ENCODE measurements at places on chromosomes 16 and 17.

DNA sequence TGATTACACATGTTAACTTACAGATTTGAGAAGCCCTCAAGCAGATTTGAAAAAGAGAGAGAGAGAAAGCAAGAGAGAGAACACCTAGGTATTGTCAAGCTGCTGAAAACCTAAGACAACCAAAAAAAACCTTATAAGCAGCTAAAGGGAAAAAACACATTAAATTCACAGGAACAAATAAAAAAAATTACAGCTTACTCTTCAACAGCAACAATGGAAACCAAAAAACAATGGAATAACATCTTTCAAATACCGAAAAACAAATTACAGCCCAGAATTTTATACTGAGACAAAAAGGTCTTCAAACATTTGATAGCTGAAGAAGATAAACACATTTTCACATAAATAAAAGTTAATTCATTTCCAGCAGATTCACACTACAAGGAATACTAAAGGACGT lies 8.4 kb upstream of the CFAP20 start:
- no peak for DNase-seq

DNA sequence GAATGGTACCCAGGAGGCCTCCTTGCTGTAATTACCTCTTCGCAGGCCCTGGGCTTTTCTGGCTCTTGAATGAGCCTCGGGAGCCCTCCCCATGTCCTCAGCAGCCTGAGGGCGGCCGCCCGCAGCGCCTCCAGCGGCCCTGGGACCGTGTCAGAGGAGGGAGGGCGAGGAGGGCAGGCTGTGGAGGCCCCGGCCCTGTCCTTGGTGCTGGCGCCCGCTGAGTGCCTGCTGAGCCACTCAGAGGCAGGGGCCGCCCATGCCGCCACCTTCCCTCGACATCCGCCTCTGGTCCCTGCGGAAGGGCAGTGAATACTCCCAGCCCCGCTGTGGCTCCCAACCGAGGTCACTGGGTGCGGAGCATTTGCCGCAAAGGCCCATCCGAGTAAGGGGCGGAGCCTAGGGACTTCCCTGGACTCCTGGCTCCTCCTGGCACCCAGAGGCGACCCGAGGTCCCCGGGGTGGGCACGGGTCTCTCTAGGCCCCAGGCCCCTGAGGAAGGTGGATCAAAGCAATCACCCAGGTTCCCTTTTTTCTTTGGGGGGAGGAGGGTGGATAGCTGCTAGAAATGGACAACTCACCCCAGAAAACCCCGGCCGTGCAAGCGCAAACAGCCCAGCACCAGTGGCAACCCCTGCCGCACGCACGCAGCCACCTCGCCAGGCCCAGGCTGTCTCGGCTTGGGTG lies 2.8 kb downstream of the RBFOX3 start:
- no peak for DNase-seq

GRCh38 chr17:74529243-74529642 lies 2.0 kb downstream of the CD300LB start:
- DNase-seq: no peak

GRCh38 chr17:65535777-65536572 lies 25.5 kb downstream of the AXIN2 start:
- no peak for DNase-seq

DNA sequence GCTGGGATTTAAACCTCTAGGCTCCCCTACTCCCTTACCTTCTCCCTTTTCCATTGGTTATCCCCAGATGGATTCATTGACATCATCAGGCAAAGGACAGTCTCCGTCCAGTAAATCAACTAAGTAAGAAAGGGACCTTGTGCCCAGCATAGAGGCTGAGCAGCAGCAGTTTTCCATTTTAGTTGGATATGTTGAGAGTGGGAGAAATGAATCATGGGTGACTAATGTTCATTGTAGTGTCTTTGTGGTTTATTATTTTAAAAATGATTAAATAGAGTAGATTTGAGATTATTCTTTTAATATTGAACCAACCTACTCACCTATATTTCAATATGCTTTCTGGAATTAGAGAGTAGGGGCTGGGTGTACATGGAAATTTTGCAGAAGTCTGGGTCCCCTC lies 99.4 kb upstream of the CACNG3 start:
- DNase-seq: no peak
